ENCODE measurements at places on chromosomes 5 and 9.

DNA sequence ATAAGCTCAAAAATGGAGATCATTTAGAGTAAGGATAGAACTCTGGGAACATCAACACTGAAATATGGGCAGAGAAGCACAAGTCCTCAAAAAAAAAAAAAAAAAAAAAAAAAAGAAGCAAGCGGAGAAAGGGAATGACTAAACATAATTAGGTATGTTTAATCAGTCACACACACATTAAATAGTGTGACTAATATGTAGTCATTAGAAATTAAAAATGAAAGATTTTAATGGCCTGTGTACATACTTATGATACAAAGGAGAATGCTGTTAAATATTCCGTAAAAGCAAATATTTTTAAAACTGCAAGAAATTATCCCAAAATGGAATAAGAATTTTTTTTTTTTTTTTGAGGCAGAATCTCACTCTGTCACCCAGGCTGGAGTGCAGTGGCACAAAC is 10.5 kb downstream of the LPAR1 start:
- DNase-seq = no peak

GRCh38 chr5:142388696-142389095 is 63.9 kb upstream of the SPRY4 start:
- DNase-seq = peak; percentile 20

GRCh38 chr5:6412811-6413210 is 34.5 kb upstream of the MED10 start:
- DNase-seq = peak; percentile 9

DNA sequence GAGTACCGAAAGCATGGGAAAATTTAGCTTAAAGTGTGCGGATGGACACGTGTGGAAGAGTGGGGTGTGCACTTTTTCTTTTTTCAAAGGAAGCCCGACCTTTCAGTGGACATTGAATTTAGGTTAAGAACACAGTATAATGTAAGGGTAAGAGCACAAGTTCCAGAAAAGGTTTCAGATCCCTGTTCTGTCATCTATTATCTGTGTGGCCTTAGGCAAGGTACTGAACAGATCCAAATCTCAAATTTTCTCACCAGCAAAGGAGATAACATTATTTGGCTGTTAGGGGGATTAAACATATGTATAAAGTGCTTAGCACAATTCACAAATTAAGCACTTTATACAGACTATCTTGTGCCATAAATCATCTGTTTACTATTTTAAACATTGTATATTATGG is 441.0 kb downstream of the SPOCK1 start:
- DNase-seq = no peak

- no peak for DNase-seq
Measured at GRCh38 chr5:10289991-10290390, 17.7 kb downstream of the CMBL start.

DNA sequence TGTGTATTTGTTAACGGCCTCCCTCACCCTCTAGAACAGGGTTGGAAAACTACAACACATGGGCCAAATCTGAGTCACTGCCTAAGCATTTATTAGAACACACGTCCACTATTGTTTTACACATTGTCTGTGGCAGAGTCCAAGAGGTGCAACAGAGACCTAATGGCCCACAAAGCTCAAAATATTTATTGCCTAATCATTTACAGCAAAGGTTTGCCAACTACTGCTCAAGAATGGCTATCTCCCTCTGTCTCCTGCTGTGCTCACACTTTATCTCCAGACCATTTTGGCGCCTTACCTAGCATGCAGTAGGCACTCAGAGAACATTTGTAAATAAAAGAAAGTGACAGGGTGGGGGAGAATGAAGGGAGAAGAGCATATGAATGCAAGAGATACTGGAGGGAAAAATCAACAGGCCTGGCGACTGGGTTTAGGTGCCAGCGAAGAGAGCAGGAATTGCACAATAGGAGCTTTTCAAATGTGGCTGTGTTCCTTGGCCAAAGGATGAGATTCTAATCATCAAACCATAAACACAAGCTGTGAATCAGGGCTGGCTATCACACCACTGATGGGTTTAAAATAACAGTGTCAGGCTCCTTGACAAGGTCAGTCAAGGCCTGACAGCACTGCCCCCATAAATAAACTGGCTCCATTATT is 80.3 kb downstream of the EPB41L4A start:
- DNase-seq = peak; percentile 59

GRCh38 chr5:91927439-91927838 is 544.3 kb upstream of the ARRDC3 start:
- no peak for DNase-seq

DNA sequence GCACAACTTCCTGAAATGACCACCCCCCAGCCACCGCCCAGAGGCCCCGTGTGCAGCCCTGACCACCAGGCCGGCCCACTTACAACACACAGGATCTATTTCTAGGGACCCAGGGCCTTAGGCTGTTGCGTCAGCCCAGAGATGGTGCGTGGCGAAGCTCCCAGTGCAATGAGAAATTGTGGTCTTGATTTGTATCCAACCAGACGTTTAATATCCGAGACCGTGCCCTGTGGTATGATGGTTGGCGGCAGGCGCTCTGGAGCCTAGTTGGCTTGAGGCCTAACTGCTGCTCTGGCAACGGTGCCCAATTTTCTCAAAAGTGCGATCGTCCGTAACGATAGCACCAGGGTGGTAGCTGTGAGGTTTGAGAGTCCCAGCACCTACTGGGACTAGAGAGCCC is 32.6 kb upstream of the SLC6A19 start:
- no peak for DNase-seq

GRCh38 chr5:88760527-88760926 is 122.5 kb downstream of the MEF2C start:
- no peak for DNase-seq

GRCh38 chr9:125904155-125904851 is 157.1 kb downstream of the PBX3 start:
- DNase-seq = peak; percentile 19

Data from fibroblast of the aortic adventitia (primary cell).